ENCODE measurements at places on chromosomes 7 and 10. TPM values are rescaled to one million over a fixed set of nuclear protein-coding genes. Genes with fewer than 3 reads are reported as not detected.

Gene PRKCQ
- polyA plus RNA-seq = 74.5 TPM

Gene TMEM229A
- polyA plus RNA-seq = not detected

Gene DENND2A
- not detected for polyA plus RNA-seq

Gene WDR86
- polyA plus RNA-seq = 0.24 TPM

Gene CTBP2
- not detected for polyA plus RNA-seq

Gene PAOX
- polyA plus RNA-seq = 6.1 TPM

Gene ZPBP
- polyA plus RNA-seq = not detected

Gene CFAP43
- 0.14 TPM for polyA plus RNA-seq

Measured in naive thymus-derived CD4-positive, alpha-beta T cell (primary cell).